ENCODE measurements at places on chromosomes 13 and 19.

DNA sequence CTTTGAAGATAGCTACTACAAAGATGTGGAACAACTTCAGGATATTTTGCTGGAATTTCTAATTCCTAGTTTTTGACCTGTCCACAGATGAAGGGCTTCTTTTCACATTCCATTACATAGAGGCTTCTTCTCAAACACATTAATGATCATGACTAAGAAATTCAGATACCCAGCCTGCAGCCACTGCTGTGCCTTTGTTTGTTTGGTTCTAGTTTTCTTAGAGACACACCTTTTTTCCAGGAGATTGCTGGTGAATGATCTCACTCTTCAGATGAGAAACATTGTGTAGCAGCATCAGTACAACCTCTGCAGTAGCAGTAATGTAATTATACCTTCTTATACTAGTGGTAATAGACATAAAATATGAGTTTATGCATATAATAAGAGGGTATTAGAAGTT, 5.0 kb downstream of the TDRD3 start:
- DNase-seq, result no peak

DNA sequence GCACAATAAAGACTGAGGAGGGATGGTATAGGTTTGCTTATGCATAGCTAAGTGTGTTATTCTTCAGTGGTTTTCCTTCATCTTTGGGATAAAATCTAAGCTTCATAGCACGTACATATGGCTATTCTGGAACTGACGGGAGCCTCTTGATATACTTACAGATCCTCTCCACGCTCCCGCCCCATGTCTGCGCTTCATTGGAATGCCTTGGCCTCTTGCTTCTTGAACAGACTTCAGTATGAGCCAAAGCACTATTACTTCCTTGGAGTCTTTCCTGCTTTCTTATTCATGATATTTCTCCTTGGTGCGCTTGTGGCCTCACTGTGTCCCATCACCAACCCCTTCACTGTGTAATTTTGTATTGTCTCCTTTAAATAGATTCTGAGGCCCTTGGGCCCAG, 111.1 kb upstream of the RNF113B start:
- no peak for DNase-seq

DNA sequence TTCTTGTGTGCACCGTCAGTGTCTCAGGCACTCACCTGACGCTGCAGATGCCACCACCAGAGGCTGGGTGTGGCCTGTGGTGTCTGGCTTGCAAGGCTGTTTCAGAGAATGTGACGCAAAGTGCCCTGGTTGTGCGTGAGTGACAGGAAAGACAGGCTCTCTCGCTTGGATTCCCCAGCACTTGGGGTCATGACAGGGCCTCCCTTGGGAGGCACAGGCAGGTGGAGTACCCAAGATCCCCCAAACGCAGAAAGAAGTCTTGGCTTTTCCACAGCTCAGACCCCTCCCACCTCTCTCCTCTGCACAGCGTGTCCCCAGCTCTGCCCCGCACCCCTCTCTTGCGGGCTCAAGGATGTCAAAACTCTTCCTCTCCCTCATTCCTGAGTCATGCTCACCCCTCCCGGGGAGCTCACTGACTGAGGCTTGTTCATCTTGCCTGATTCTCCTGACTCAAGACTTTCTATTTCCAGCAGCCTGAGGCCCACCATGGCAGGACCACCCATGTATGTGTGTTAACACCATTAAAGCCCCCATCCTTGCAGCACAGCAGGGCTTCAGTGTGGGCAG, 21.0 kb downstream of the DHX34 start:
- DNase-seq, result no peak

GRCh38 chr19:28601723-28602440, 611.1 kb downstream of the UQCRFS1 start:
- DNase-seq, result no peak

- DNase-seq, result no peak
Observed at GRCh38 chr13:50921706-50922105, 12.1 kb downstream of the RNASEH2B start.

DNA sequence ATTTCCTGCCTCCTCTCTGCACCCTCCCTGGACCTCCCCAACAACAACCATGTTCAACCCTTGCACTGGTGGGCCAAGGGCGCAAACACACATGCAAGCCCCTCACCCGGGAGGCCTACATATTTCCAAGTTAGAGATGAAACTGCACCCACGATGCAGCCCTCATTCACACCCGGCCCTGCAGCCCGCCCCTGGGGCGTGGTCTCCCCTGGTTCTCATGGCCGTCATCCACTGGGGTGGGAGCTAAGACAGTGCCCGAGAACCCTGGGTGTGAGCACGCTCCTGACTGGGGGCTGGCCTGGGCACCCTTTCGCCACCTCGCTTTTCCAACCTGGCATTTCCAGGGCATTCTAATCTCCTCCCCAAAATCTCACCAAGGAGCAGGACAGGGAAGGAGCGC, 7.0 kb upstream of the SLC7A10 start:
- no peak for DNase-seq

Data from hippocampal formation (tissue), 2 donors.